Inflammatory macrophage treated with lipopolysaccharide for 1 hour (primary cell): ENCODE measurements at places on chromosomes 7 and 10.

GRCh38 chr10:24822590-24822989, 98.9 kb upstream of the ARHGAP21 start:
- DNase-seq = peak; percentile 2

DNA sequence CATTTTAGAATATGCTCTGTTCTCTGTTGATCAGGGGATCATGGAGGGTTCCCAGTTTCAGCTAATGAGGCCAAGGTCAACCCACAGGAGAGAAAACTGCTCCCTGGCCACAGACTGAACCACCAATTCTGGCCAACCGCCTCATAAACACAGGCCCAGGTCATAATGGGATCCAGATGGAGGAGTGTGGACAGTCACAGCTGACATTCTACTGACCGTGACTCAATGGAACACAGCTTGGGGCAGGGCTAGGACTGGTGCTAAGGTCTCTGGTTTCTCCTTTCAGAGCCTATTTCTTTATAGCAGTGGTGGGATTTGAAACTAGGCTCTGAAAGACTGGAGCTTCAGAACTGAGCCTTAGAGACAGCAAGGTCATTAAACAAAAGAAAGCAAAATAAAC, 68.3 kb downstream of the HIPK2 start:
- DNase-seq = no peak

- no peak for DNase-seq
Observed at GRCh38 chr10:86172301-86172700, 194.3 kb downstream of the GRID1 start.

DNA sequence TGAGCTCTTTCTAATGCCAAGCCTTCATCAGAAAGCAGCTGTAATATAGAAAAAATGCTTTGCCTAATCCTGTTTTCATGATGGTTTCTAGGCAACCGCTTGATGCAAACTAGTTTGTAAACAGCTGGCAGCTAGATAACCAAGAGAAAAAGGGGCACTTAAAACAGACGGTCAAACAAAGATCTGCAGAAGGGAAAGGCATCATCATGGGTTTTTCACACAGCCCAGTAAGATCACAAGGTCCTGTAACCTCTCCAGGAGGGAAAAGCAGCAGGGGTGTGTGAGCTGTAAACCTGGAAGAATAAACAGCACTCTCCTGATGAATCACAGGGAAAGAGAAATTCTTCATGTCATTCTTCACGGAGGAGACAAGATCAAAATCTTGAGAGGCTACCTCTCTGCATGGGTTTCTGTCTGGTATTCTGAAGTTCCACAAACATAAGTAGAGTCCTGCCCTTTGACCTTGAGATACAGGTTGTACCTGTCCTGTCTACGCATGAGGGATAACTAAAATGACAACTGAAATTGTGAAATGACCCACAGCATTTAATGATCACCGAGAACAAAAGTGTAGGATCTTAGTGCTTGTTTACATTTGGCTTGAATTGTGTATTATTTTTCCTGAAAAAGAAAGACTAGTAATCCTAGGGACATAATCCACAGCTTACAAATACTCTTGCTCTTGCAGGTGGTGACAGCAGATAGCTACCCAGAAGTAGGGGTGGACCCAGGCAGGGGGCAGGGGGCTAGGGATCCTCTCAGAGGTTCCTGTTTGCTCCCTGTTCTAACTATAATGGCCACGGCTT, 48.0 kb downstream of the CREB3L2 start:
- DNase-seq = no peak

DNA sequence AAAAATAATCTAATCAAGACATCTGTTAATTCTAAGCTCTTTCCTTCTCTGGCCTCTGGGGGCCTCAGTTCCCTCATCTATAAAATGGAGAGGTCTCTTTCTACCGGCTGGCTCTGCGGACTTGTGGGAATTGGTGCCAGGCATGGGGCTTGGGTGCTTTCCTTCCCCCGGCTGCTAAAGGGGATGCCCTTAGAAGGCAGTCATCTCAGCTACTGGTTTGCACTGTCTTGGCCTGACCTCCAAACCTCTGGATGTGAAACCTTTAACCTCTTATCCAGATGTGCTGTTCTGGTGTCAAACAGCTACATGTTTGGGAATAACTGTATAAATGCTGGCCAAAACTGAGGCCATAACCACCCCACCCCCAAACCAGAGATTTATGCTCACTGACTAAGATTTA, 320.0 kb downstream of the RPS24 start:
- no peak for DNase-seq

DNA sequence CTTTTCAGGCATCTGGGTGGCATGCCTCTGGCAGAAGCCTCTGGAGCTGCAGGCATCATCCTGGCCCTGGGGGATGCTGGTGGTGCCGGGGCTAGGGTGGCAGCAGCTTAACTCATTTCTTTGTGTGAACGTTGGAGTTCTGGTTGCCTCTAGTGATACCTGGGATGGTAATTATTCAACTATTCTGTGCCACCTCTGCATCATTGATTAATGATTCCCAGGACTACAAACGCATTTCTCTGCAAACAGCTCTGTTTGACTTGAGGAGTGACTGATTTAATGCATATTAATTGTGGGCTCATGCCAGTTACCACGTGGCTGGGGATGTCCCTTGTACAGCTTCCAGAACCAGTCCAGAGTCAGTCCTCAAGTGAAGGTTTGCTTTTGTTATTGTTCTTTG, 55.9 kb downstream of the LRRC18 start:
- no peak for DNase-seq

DNA sequence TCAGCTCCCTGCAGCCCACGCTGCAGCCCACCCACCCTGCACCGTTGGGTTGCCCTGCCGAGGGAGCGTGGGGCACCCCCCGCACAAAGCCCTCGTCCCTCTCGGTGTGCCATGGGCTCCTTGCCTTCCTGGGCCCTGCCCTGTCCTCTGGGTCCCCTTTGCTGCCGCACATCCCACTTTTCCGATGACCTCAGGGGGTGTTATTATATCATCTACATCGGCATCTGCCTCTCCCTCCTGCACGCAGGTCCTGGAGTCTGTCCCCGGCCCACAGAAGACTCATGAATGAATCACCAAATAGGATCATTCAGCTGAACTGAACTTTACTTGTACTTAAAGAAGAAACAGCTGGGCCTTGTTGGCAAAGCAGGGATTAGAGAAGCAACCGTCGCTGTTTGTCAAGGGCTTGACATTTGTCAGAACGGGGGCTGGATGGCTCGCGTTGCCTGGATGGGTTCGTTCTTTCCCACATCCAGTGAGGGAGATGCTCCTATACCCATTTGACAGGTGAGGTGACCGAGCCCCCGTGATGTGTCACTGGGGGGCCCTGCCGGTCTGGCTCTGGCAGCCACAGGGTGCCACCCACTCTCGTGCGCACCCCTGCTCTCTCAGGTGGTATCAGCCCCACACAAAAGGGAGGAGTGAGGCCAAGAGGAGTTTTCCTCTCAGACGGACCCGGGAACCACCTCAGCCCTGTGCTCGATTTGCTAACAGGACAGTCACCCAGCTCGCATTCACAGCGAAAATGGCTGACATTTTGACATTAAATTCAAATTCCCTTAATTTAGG, 58.6 kb upstream of the EBF3 start:
- no peak for DNase-seq

- DNase-seq = no peak
Observed at GRCh38 chr10:19728964-19729363, 87.3 kb upstream of the PLXDC2 start.

- no peak for DNase-seq
Observed at GRCh38 chr10:97450828-97451227, 4.9 kb downstream of the ZDHHC16 start.

GRCh38 chr10:120744040-120744439, 107.1 kb upstream of the WDR11 start:
- DNase-seq = no peak

DNA sequence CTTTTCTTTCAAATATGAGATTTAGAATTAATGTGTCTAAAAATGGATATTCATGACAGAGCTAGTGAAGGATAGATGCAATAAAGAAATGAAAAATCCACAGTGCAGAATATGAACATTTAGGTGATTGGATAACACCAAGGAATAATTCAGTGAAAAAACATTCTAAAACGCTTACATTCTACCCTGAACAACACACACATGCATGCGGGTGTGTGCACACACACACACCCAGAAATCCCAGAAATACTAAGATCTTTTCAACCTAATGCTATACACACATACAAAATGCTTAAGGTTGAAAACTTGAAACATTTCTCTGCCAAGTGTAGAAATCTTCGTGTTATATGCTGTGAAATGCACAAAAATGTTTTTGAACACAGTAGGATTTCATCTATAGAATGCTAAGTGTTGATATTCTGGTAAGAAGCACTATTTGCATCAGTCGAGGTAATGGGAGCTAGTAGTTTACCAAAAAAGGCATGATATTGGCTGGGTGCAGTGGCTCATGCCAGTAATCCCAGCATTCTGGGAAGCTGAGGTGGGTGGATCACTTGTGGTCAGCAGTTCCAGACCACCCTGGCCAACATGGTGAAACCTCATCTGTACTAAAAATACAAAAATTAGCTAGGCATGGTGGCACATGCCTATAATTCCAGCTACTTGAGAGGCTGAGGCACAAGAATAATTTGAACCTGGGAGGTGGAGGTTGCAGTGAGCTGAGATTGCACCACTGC, 600.6 kb downstream of the PHTF2 start:
- DNase-seq = no peak

DNA sequence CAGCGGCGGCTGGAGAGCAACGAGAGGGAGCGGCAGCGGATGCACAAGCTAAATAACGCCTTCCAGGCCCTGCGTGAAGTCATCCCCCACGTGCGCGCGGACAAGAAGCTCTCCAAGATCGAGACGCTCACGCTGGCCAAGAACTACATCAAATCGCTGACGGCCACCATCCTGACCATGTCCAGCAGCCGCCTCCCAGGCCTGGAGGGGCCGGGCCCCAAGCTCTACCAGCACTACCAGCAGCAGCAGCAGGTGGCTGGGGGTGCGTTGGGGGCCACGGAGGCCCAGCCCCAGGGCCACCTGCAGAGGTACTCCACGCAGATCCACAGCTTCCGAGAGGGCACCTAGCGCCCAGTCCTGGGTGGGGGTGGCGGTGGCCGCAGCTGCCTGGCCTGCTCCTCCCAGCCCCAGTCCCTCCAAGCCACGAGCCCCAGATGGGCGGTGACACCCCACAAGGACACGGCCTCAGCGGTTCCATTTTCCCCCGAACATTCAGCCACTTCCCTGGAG, 1.3 kb downstream of the BHLHA15 start:
- no peak for DNase-seq

- no peak for DNase-seq
Observed at GRCh38 chr7:54615-55014, 137.8 kb upstream of the FAM20C start.

DNA sequence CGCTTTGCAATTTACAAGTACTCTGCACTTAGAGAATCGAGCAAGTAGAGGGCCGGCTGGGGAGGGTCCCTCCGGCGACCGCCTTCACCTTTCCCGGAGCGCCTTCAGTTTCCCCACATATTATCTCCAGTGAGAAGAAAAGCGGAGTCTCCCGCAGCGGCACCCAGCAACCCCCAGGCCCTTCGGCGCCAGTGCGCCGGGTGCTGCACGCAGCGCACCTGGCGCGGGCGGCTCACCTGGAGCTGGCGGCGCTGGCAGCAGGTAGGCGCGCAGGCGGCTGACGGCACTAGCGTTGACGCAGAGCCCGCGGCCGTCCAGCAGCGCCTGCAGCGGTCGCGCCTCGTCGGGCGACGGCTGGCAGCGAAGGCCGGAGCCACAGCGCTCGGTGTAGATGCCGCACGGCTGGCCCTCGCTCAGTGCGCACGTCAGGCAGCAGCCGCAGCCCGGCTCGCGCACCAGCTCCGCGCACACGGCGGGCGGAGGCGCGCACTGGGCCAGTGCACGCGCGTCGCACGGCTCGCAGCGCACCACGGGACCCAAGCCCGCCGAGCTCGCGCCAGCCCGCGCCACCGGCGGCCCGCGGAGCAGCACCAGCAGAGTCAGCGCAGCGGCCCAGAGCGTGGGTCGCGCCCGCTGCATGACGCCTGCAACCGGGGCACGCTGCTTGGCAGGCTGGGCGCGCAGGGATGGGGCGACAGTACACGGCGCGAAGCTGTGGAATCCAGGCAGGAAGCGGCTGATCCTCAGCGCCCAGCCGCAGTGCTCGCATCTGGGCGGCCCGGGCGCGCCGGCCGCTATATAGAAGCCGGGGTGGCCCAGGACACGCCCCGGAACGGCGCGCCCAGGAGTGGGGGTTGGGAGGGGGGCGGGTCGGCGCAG, at the start of gene IGFBP3:
Gene IGFBP3, minus strand, starts transcription at position 771 of the 879 bp plus-strand sequence. Its CDS starts 132 bp downstream, at position 639.
- no peak for DNase-seq

- DNase-seq = no peak
Observed at GRCh38 chr7:134875867-134876266, 96.4 kb downstream of the CALD1 start.

DNA sequence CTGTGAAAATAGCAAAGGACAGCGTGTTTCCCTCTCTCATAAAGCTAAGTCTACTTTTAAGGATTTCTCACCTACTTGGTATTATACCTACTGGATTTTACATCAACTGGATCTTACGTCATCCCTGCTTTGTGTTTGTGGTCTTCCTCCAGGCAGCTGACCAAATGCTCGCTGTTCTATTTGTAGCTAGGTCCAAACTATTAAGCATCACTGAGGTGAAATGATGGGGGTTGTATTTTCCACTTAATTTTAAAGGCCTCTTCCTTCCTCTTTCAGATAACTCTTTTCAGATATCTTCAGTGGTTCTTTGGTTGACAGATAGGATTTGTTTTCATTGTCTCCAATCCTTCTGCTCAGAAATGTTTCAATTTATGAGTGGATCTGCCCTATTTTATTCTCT, 169.7 kb downstream of the RNLS start:
- DNase-seq = no peak

DNA sequence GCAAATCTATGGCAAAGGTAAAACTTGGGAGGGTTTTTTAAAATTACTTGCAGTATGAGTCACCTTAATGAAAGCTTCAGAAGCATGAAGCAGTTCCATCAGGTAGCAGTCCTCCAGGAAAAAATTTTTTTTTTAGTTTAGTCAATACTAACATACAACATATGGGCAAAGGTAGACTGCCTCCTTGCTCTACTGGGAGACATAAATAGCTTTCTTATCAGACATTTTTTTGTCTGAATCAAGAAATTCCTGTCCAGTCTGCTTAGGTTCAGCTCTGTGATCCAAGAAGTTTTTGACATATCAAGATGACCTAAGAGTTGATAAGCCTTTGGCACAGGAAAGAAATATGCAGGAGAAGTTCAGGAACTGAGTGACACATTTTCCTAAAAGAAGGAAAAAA, 171.5 kb upstream of the TCF7L2 start:
- DNase-seq = no peak

- no peak for DNase-seq
Observed at GRCh38 chr10:132876993-132877431, 65.4 kb downstream of the CFAP46 start.

DNA sequence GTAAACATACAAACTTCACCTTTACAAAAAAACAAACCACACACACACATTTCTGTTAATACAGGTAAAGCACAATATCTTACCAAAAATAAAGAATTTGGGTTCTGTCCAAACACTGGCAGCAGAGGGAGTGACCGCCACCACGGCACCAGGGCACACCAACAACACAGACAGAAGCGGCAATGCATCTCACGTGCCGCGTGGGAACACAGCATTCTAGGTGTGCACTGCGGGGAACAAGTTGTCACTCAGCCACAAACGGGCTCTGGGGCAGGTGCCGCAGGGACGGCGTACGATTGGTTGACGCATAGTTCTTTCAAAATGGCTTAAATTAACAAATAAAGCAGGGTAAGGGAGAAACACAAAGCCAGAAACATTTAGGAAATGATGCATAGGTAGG, 22.3 kb downstream of the PDGFA start:
- no peak for DNase-seq
